ENCODE measurements at places on chromosomes 11 and 22.

GRCh38 chr11:23311986-23312940, 452.0 kb upstream of the CCDC179 start:
- DNase-seq, result peak; percentile 84

DNA sequence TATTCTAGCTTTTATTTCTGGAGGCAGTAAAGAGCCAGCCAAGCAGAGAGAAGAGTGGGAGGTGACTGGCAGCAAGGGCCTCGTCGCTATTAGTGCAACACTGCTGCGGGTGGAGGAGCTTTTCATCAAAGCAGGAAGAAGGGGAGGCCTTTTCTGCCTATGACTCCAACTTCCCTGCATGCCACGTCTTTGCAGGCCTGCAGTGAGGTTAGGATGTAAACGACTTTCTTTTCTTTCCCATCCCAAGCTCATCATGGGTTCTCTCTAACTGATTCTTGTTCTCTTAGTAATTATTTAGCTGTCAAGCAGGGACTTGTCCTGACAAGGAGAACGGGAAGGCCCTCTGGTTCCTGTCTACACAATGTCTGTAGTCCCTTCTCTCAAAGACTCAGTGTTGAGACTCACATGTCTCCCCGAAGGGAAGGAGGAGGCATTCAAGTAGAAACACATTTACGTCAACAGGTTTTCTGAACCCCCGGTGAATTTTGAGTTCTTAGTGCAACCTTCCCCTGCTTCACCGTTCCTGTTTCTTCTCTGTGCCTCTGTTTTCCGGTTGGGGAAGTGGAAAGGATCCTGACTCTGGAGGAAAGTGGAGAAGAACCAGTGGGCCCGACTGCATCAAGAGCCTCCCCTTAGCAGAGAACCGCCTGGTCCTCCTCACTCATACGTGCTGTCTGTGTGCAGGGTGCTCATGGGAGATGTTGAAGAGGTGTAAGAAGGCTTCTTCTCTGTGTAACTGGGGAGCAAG, 56.9 kb downstream of the PACS1 start:
- DNase-seq, result peak; percentile 84

DNA sequence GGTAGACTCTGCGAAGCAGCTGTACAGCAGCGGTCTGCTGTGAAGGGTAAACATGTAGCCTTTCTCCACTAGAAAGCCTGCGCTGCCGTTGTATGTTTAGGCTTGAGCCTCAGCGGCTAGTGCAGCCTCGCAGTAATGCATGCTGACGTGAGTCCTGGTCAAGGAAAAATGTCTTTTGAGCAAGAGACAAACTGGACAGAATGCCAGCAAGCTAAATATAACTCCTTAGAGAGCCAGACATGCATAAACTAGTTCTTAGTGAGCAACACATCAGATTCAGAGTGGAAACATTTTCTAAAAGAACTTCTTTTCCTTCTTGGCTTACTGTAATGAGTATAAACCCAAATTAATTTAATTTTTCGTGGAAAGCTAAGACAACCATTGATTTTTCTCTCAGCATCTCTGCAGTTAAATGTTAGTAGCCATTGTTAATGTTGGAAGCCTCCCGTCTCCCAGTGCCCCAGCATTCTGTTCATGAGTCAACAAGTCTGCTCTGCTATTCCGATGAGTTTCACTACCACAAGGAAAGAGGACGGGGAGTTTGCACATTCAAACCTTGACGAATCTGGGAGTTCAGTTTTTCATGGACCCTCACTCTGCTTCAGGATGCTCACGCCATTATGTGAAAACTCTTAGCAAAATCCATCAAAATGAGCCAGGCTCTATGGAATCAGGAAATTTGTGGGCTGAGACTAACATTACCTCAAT, 51.4 kb downstream of the JAM3 start:
- DNase-seq, result peak; percentile 97

- DNase-seq, result no peak
These were observed 158.7 kb upstream of the SYT13 start for GRCh38 chr11:45444796-45445195.

- DNase-seq, result no peak
These were observed 1236.4 kb downstream of the FAM181B start for GRCh38 chr11:81497202-81497804.

- DNase-seq, result no peak
These were observed 226.3 kb downstream of the DSCAML1 start for GRCh38 chr11:117570701-117571100.

GRCh38 chr11:79219186-79220045, 221.4 kb downstream of the TENM4 start:
- DNase-seq, result no peak

DNA sequence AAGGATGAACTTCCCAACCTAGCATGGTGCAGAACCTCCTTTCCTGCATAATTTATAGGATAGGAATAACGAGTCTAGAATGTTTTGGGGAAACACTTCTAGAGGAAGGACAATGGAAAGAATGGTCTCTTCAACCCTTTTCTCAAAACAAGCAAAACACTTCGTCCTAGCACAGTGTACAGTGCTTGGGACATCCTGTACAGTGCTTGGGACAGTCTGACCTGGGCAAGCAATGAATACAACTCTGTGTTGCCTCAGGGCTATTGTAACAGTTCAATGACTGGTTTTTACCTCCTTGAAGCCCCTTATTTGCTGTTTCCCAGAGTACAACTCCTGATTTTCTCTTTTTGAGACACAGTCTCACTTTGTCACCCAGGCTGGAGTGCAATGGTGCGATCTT, 1.6 kb upstream of the ADAMTS8 start:
- no peak for DNase-seq

- no peak for DNase-seq
These were observed 7.9 kb downstream of the NRXN2 start for GRCh38 chr11:64715110-64715509.

GRCh38 chr11:109076870-109077269, 345.1 kb upstream of the C11orf87 start:
- DNase-seq, result no peak

DNA sequence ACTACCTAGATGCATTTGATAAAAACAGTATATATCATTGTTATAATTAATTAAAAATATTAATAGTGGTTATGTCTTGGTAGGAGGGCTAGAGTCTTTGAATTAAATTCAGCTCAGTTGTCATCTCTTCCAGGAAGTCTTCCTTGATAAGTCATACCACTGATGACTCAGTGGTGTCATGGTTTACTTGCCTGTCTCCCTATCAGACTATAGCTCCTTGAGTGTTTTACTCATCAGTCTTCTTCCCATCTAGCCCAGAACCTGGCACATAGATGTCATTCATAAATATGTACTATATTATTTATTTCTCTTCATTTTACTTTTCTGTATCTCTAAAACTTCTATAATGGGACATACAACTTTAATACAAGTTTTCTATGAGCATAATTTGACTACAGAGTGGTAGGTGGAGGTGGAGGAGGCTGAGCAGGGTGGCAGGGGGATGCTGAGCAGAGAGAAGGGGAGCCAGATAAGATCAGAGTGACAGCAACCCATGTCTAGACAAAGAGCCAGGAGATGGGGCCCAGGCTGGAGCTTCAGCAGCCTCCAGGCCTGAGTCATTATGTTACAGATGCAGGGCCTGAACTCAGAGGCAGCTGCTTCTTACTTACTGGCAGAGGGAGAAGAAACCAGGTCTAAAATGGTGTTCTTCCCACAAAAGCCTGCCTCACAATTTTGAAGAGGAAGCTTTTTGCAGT, 82.3 kb upstream of the PHOX2A start:
- peak; percentile 68 for DNase-seq

GRCh38 chr11:7281079-7281478, 29.4 kb downstream of the SYT9 start:
- no peak for DNase-seq

DNA sequence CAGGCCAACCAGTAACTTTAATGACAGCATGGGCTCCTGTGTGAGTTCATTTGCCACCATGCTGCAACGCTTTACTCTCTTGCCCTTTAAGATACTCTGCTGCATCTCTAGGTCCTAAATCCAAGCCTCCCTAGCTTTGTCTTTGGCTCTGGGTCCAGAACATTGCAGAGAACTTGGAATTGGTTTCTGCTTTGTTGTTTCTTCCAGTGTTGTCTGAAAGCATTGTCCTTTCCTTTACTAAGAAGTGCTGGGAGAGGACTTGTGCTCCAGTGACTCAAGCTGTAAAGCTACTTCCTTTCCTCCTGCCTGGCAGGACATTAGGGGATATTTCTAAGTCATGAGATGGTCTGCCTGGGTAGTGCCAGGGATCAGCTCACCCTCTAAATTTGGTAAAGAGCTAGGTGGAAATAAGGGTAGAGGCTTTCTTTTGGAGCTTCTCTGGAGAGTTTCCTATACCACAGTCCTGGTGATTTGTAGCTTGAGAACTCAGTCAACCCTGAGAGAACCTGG, 202.5 kb upstream of the CADM1 start:
- DNase-seq, result peak; percentile 23

DNA sequence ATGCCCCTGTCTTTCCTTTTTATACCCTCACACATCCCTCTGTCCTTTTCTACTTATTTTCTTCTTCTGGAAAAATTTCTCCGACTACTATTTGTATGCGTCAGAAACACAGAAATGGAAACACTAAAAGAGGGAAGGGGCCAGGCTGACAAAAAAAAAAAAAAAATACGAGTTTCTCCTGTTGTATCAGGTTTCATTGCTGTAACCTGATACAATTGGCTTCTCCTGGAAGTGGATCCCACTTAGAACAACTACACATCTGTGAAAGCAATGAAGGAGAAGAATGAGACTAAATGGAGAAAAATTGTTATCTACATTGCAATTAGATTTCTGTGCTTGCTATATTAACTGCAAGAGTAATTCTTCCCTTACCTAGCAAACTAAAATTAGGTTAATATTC, 393.9 kb downstream of the GUCY1A2 start:
- peak; percentile 15 for DNase-seq

DNA sequence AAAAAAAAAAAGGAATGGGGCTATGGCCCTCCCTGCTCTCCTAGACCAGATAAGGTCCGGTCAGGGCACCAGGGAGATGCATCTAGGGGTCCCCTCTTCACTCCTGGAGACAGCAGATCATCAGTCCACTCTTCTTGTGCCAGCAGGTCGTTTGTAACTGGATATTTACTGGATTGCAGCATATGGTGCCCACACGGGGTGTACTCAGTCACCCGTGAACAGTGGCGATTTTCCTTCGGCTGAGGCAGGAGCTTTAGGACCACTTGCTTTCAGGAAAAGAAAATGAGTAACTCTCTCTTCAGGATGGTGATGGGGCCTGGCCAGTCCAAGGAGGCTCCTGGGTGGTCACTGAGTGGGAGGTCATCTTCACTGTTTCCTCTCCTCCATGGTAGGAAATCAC, 38.3 kb upstream of the RAB1B start:
- no peak for DNase-seq

GRCh38 chr11:15157181-15157580, 42.5 kb downstream of the INSC start:
- DNase-seq, result peak; percentile 87

- DNase-seq, result peak; percentile 37
These were observed 178.4 kb upstream of the E2F8 start for GRCh38 chr11:19419021-19419750.

- DNase-seq, result no peak
These were observed 91.9 kb upstream of the NTM start for GRCh38 chr11:131278472-131278871.

- no peak for DNase-seq
These were observed 9.8 kb downstream of the SCN4B start for GRCh38 chr11:118142809-118143208.

DNA sequence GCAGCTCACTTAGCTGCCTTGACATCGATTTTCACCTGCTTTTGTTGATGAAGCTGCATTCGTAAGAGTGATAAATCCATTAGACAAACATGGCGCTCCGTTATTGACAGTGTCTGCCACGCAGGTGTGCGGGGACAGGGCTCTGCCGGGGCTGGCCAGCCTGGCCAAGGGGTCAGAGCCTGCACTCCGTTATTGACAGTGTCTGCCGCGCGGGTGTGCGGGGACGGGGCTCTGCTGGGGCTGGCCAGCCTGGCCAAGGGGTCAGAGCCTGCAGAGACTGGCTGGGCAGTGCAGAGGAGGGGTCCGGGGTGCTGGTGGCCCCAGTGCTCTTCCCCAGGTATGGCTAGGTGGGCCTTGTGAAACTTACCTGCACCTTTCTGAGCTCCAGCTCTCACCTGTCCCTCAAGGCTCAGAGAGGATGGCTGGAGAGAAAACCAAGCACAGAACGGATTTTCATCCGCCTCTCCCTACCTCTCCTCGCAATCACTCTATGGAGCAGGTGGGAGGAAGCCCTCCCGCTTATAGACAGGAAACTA, 101.6 kb upstream of the B3GAT1 start:
- DNase-seq, result no peak

- DNase-seq, result no peak
These were observed 22.5 kb upstream of the ALG8 start for GRCh38 chr11:78161962-78162371.

- DNase-seq, result no peak
These were observed 188.0 kb upstream of the NCAM1 start for GRCh38 chr11:112773264-112773663.

DNA sequence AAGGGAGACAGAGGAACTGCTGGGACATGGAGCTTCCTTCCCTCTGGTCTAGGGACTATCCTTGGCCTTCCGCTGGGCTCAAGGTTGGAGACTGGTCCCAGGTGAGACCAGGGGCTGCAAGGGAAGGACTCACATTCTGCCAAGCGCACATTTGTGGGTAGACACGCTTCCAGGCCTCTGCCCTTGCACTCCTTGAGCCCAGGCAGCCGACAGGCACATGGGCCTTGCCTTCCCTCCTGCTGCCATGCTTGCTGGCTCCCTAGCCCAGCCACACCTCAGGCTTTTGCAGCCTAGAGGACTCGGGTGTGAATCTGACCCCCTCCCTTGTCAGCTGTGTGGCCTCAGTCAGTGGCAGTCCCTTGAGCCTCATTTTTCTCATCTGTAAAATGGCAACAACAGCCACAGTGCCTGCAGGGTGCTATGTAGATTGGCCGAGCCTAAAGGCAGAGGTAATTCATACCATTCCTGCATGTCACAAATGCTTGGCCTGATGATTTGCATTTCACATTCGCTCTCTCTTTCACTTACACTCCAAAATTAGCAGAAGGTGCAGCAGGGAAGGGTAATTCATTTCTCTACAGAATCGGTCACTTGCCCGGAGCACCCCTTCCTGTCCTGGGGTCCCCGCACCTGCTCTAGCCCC, 57.6 kb upstream of the NECTIN1 start:
- no peak for DNase-seq

DNA sequence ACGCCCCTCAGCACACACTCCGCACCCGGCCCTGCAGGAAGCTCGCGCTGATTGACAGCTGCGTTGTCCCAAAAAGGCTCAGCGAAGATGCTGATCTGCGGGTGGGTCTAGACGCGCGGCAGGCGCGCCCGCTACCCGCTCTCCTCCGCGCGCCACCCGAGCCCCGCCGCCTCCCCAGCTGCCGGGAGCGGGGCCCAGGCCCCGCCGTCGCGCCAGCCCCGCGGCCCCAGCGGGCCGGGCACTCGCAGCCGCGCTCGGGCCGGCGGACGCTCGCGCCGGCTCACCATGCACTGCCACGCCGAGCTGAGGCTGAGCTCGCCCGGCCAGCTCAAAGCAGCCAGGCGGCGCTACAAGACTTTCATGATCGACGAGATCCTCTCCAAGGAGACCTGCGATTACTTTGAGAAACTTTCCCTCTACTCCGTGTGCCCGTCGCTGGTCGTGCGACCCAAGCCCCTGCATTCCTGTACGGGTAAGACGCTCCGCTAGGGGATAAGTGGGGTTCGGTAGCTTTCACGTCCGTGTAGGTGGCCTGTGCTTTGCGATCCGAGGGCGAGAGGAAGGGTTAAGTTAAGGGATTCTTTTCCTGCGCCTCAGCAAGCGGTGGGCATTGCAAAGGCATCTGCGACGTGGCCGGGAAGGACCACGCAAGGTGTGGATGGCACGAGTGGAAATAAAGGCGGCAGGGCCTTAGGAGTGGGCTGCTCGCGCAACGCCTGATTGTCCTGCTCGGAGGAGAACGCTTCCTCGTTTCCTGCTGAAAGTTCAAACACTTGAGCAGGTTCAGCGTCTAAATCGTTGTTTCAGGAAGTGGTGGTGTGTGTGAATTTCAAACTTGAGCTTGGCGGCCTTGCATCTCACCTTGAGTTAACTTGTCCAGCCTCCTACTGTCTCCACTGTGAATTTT, at the start of gene BARX2:
Gene BARX2, plus strand, starts transcription at position 98 of the 907 bp plus-strand sequence. Its CDS starts 188 bp downstream, at position 286.
- DNase-seq, result peak; percentile 50

All from astrocyte (in vitro differentiated cells and primary cell).